ENCODE measurements at places on chromosomes 11 and 22. TPM values are rescaled to one million over a fixed set of nuclear protein-coding genes. Genes with fewer than 3 reads are reported as not detected.
A peak's percentile ranks its signal among the peaks of the same experiment; 100 is the strongest.

DNA sequence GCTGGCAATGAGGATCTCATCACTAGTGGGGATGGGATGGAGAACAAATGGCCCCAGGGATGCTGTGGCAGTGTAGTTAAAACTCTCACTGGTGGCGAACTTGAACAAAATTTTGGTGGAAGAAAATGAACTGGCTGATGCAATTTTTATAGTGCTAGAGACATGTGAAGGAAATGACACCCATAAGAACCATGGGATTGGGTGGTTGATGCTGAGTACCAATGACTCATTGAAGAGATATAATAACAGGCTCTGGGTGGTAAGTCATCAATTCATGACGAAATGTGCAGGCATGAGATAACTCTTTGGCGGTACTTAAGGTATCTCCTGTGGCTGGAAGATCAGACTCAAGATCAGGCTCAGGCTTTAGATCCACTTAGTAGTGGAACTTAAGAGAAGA, 172.9 kb upstream of the DDI1 start:
- DNase-seq: no peak

- no peak for DNase-seq
Observed at GRCh38 chr11:64089915-64090805, 54.4 kb downstream of the FLRT1 start.

GRCh38 chr11:120925944-120926343, 98.0 kb upstream of the TBCEL start:
- no peak for DNase-seq

DNA sequence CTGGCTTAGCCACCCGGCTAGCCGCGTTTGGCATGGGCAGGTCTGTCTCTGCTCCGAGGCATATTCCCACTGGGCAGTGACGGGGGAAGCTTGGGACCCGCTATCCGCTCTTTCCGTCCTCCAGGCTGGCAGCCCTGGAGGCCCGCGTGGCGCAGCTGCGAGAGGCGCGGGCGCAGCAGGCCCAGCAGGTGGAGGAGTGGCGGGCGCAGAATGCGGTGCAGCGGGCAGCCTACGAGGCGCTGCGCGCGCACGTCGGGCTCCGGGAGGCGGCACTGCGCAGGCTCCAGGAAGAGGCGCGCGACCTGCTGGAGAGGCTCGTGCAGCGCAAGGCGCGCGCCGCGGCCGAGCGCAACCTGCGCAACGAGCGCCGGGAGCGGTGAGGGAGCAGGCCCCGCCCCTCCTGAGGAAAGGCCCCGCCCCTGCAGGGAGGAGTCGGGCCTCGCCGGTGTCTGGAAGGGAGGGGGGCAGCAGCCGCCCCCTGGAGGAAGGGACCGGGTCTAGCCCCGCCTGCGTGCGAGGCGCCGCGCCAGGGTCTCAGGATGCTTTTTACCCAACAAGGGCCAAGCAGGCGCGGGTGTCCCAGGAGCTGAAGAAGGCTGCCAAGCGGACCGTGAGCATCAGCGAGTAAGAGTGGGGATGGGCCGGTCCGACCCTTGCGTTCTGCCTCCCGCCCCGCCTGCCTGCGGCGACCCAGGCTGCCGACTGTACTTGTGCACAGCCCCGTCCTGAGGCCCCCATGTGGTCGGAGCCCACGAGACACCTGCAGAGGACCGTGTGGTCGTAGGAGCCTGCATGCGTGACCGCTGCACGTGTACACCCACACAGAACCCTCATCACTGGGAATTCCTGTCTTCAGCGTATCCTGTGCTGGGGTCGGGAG, 7.9 kb downstream of the ATG16L2 start:
- DNase-seq: peak; percentile 95

DNA sequence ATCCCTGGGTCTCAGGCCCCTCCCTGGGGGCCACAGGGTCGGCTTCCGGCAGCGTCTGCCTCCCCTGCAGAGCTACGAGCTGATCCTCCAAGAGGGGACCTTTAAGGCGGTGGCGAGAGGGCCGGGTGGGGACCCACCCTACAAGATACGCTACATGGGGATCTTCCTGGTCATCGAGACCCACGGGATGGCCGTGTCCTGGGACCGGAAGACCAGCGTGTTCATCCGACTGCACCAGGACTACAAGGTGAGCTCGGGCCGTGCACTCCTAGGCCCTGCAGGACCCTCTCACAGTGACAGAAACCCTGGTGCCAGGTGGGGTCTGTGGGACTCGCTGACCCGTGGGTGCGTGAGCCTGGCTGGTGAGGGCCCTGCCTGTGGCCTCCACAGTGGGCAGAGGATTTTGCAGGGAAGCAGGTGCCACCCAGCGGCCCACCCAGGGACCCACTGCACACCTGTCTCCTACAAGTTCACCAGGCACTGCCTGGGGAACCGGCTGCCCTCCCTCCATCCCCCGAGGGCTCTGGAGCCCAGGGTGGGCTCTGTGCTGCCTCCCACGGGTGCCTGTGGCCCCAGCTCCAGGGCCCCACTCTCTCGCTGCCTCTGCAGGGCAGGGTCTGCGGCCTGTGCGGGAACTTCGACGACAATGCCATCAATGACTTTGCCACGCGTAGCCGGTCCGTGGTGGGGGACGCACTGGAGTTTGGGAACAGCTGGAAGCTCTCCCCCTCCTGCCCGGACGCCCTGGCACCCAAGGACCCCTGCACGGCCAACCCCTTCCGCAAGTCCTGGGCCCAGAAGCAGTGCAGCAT, 13.7 kb downstream of the MUC5B start:
- DNase-seq: peak; percentile 63

DNA sequence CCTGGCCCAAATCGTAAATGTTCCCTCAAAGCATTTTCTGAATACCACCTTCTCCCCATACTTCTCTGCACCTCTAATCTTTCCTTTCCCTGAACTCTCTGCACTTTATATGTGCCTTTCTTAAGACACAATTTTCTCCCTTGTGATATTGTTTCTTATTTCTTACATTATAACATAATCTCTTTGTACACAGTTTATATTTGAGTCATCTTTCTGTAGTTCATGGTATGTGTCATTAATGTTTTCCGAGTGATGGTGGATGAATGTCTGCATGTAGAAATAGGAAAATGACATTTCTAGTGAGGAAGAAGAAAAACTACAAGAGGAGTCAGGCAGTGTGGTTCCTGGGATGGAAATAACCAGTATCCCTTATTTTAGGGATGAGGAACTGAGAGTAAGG, 5.5 kb downstream of the ACRV1 start:
- DNase-seq: no peak

GRCh38 chr11:35295751-35296150, 123.6 kb downstream of the SLC1A2 start:
- DNase-seq: no peak

DNA sequence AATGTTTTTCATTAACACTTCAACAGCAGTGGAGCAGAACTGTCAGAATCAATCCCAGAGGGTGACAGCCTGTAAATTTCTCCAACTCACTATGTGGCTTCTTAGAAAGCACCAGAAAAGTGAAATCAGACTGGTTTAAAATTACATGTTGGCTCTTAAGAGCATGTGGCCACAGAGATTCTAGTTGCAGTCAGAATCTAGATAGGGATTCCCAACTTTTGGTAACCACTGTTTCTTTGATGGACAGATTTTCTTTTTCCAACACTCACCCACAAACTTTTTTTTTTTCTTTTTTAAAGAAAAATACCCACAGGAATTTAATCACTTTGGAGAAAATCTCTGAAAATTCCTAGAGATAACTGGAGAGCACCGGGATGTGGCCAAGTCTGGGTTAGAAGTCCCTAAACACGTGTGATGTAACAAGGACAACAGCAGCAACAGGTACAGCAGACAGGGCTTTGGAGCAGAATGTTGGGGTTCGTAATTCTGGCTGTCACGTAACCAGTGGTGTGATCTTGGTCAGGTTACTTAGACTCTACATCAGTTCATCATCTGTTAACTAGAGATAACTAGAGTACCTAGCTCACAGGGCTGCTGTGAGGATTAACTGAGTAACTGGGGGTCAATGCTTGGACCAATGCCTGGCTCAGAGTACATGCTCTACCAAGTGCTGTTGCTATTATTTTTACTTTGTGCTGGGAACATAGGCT, 100.1 kb downstream of the NAT10 start:
- no peak for DNase-seq

MPPED2 gene
- polyA plus RNA-seq: 0.80 TPM

GGT5 gene
- polyA plus RNA-seq: 24.5 TPM

HMBS gene
- 22.8 TPM for polyA plus RNA-seq

FOLR3 gene
- polyA plus RNA-seq: 0.49 TPM

Data from spleen (tissue), 13 donors.